ENCODE measurements at places on chromosomes 2 and 18. TPM values are rescaled to one million over a fixed set of nuclear protein-coding genes. Genes with fewer than 3 reads are reported as not detected.

DNA sequence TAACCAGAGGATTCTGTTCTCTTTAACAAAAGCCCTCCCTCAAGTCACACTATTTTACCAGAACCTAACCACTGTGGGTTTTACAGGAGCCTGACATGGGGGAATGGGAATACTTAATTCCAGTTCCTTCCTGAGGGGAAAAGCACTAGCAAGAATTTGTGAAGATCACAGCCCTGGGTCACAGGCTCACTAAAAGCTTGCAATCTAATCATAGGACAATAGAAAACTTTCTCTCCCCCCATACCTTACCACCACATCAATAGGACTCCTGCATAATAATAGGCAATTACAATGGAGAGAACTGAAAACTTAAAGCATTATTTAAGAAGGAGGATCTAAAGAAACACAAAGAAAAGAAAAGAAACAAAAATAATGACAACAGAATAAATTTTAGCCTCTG lies 225.8 kb upstream of the ZNF804A start:
- H3K4me3 ChIP-seq: no peak overlapping the region
- no peaks in the 10 kb centered on the region for H3K27me3 ChIP-seq
- H3K4me1 ChIP-seq: no peaks in the 10 kb centered on the region
- no peaks in the 10 kb centered on the region for H3K36me3 ChIP-seq
- H3K27ac ChIP-seq: no peak overlapping the region

GRCh38 chr2:41722668-41723369 lies 325.0 kb upstream of the PKDCC start:
- DNase-seq: no peak
- H3K4me1 ChIP-seq: peaks cover 23% of the 10 kb centered on the region
- H3K27ac ChIP-seq: no peak overlapping the region
- no peaks in the 10 kb centered on the region for H3K36me3 ChIP-seq
- no peaks in the 10 kb centered on the region for H3K27me3 ChIP-seq
- H3K4me3 ChIP-seq: no peak overlapping the region

DNA sequence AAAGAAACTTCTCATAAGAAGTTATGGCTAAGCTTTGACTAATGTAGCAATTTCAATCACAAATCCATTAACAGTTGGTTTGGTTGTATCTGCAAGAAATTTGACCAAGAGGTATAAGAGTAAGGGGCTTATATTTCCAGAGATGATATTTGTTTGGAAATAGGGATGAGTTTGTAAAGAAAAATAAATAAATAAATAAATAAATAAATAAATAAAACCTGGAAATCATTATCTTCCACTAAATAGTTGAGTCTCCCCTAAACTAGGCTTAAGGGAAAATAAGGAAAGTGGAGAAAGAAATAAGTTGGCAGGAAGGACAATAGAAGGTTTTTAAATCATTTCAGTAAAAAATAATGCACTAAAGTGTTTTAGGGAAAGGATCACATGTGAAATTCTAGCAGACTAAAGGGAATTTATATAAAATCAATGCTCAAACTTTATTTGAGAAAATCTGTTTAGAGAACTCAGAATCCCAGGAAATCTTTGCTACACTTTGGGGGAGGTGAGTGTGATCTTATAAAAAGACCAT lies 23.5 kb upstream of the SCN7A start:
- no peaks in the 10 kb centered on the region for H3K36me3 ChIP-seq
- H3K4me1 ChIP-seq: peaks cover 33% of the 10 kb centered on the region
- DNase-seq: no peak
- H3K27me3 ChIP-seq: no peaks in the 10 kb centered on the region

- no peak overlapping the region for H3K4me3 ChIP-seq
- DNase-seq: no peak
- H3K27ac ChIP-seq: peak overlapping the region; percentile 91
These were observed 10.7 kb upstream of the CWC22 start for GRCh38 chr2:180017784-180018183.

GRCh38 chr2:110731064-110731463 lies 1.3 kb upstream of the ACOXL start:
- H3K27me3 ChIP-seq: peaks cover 68% of the 10 kb centered on the region
- H3K4me1 ChIP-seq: peaks cover 16% of the 10 kb centered on the region
- no peak overlapping the region for H3K4me3 ChIP-seq

NEDD4L gene
- 21.6 TPM for total RNA-seq

ATP6V1B1 gene
- total RNA-seq: 3.9 TPM
